Motor neuron (in vitro differentiated cells): ENCODE measurements at places on chromosomes 2 and 18. TPM values are rescaled to one million over a fixed set of nuclear protein-coding genes. Genes with fewer than 3 reads are reported as not detected.

RGPD4 gene
- total RNA-seq, result 0.05 and 0.13 TPM in 2 replicates

CCBE1 gene
- 5.0 and 5.3 TPM in 2 replicates for total RNA-seq

SIX2 gene
- total RNA-seq, result 0.05 and 0.25 TPM in 2 replicates

FMNL2 gene
- total RNA-seq, result 91.4 and 101 TPM in 2 replicates

STAT4 gene
- 0.96 and 1.6 TPM in 2 replicates for total RNA-seq

G6PC2 gene
- total RNA-seq, result 0.58 TPM in 1 of 2 replicates, not detected in the other

RHBDD1 gene
- total RNA-seq, result 17.8 and 24.1 TPM in 2 replicates

GCG gene
- total RNA-seq, result not detected in 2 replicates

COLEC11 gene
- 0.27 TPM in 1 of 2 replicates, not detected in the other for total RNA-seq

OSBPL6 gene
- 11.7 and 12.3 TPM in 2 replicates for total RNA-seq

SLC9A2 gene
- total RNA-seq, result 0.46 and 0.59 TPM in 2 replicates

RGPD3 gene
- 0.43 and 0.63 TPM in 2 replicates for total RNA-seq

GDF7 gene
- 0.29 and 0.36 TPM in 2 replicates for total RNA-seq

MARCHF7 gene
- 52.9 and 61.0 TPM in 2 replicates for total RNA-seq

ABCG5 gene
- total RNA-seq, result 0.18 and 0.50 TPM in 2 replicates

RPRM gene
- 7.8 and 10.3 TPM in 2 replicates for total RNA-seq

ANKRD44 gene
- total RNA-seq, result 15.3 and 20.5 TPM in 2 replicates

SEPTIN2 gene
- total RNA-seq, result 359 and 400 TPM in 2 replicates

RMDN2 gene
- total RNA-seq, result 10.3 and 13.2 TPM in 2 replicates

SCN1A gene
- 10.6 and 12.0 TPM in 2 replicates for total RNA-seq

TNP1 gene
- total RNA-seq, result not detected in 2 replicates

KCNE4 gene
- total RNA-seq, result 0.49 and 0.56 TPM in 2 replicates

VIT gene
- total RNA-seq, result 0.09 TPM in 1 of 2 replicates, not detected in the other

GPR35 gene
- total RNA-seq, result 1.0 and 1.3 TPM in 2 replicates

ARHGAP15 gene
- total RNA-seq, result not detected in 2 replicates

NT5C1B gene
- 0.78 and 0.85 TPM in 2 replicates for total RNA-seq

GRB14 gene
- 7.2 and 7.8 TPM in 2 replicates for total RNA-seq

SATB2 gene
- total RNA-seq, result 1.1 and 1.6 TPM in 2 replicates

IMPACT gene
- 16.1 and 17.3 TPM in 2 replicates for total RNA-seq

C2orf80 gene
- total RNA-seq, result 6.3 and 8.5 TPM in 2 replicates

CXCR1 gene
- total RNA-seq, result 0.13 TPM in 1 of 2 replicates, not detected in the other

ALPI gene
- 0.18 and 0.58 TPM in 2 replicates for total RNA-seq

LGALSL gene
- total RNA-seq, result 18.3 and 19.1 TPM in 2 replicates
